ENCODE measurements at places on chromosomes 3 and 15.

GRCh38 chr15:57253500-57253899, 122.8 kb upstream of the CGNL1 start:
- no peak for DNase-seq

DNA sequence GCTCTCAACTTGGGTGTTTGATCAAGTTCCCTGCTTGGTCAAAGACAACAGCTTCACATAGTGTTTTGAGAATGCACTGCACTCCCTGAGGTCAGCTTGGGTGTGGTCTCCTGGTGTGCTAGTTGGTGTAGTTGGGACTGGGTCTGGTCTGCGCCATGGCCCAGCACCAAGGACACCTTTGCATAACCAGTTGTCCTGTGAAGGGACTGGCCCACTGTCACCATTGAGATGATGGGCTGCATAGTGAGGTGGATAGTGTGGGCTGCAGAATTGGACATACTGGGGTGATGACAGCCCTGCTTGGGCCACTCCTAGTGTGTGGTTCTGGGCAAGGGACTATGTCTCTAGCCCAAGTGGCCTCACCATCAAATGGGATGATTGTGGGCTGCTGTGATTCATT, 9.5 kb downstream of the RPSA start:
- no peak for DNase-seq

- DNase-seq, result no peak
Observed at GRCh38 chr3:109195815-109196214, 59.3 kb downstream of the C3orf85 start.

GRCh38 chr3:193498215-193498614, 56.5 kb downstream of the ATP13A4 start:
- no peak for DNase-seq

DNA sequence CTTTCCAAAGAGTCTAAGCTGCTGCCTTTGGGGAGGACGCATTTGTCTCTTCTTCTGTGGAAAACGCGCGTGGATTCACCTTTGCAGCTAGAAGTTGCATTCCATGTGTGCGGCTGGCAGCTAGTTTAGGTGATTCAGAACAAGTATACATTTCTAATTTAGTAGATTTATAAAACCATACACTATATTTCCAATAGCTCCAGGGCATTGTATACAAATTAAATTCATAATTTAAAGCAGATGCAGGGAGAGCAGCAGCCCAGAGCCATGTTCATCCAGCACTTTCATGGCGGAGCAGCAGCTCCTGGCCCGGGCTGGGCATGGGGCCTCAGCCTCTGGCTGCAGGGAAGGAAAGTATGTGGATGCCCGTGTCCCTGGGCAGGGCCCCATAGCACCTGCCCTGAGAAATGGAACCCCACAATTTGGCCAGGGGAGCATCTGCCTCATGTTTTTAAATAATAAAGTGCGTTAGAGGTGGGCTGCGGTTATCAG, 42.8 kb upstream of the SEC22A start:
- DNase-seq, result no peak

DNA sequence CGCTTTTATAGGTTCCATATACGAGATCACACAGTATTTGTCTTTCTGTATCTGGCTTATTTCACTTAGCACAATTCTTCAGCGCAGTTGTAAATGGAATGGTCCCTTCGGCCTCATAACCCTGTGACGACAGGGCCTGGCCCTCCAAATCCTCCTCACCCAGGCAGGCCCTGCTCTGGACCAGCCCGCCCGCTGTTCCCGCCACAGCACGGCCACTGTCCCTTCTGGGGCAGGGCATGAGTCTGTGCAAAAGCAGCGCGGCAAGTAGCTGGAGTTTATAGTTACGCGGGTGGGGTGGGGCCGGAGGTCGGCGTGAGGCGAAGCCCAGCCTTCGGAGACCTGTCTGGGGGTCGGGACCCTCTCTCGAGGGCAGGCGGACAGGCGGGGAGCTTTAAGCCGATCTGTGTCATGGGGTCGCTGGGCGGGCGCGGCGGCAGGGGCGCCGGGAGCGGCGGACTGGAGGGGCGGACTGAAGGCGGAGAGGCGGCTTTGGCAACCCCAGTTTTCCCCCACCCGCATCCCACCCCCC, 543 bp downstream of the ARPIN start:
- peak; percentile 33 for DNase-seq

DNA sequence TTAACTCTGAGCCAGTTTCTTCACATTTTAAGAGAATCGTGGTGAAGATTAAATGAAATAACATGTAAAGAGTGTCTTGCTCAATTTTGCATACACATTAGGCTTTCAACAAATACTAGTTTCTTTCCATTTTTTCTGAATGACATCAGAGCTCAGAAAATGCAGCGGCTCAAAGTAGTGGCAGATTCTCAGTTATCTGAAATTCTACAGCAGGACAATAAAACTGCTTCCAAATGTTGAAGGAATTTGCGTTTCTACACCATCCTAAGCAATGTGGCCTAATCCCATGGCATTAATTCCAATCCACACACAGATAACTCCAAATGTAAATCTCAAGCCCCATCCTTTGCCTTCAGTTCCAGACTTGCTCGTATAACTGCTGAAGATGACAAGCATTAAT, 115.8 kb downstream of the PLCH1 start:
- no peak for DNase-seq

DNA sequence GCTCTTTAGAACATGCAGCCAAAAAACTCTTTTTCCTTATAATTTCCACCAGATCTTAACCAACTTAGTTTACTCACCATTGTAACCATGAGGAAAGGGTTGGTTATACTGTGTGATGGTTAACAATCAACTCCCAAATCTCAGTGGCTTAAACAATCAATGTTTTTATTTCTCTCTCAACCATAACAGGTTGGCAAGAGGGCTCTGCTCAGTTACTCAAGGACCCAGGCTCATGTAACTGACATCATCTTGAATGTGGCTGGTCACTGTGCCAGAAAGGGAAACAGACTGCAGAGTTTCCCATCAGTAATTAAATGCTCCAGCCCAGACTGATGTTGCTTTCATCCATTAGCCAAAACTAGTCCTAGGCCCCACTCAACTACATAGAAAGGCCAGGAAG, 69.0 kb downstream of the ANKRD28 start:
- DNase-seq, result no peak

- DNase-seq, result peak; percentile 24
Observed at GRCh38 chr3:81713031-81713430, 48.4 kb downstream of the GBE1 start.

- DNase-seq, result no peak
Observed at GRCh38 chr15:49406352-49407118, 16.5 kb upstream of the FGF7 start.

DNA sequence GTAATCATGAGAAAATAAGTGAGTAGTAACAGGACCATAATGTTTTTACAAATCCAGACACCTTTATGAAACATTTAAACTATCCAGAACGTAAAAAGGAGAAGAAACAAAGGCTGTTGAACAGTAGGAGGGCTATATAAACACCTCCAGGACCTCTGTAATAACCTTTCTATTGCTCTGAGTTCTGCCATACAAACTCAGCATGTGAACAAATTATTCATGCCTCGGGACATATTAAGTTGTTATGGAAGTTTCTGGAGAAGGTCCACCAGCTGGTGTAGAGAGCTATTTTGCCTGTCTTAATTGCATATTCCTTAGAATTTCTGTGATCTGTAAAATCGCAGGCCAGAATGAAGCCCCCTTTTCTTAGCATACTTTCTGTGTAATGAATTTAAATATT, 256.3 kb downstream of the UBE2E2 start:
- no peak for DNase-seq

- DNase-seq, result no peak
Observed at GRCh38 chr3:40103829-40104228, 205.7 kb upstream of the EIF1B start.

DNA sequence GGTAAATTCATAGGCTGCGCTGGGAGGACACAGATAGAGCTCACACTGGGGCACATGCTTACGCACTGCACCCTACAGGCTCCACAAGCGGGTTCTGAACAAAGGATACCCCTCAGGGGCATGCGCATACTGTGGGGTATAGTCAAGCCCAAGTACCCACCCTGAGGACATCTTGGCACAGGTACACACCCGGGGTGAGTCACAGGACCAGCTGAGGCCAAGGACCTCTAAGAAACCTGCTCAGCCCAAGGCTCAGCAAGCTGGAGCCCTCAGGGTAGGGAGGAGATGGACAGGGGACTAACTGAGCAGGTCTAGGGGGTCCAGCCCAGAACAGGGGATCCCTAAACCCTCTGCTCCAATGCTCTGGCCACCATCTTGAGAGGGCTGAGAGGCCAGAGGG, 3.3 kb downstream of the SHISA5 start:
- DNase-seq, result no peak

DNA sequence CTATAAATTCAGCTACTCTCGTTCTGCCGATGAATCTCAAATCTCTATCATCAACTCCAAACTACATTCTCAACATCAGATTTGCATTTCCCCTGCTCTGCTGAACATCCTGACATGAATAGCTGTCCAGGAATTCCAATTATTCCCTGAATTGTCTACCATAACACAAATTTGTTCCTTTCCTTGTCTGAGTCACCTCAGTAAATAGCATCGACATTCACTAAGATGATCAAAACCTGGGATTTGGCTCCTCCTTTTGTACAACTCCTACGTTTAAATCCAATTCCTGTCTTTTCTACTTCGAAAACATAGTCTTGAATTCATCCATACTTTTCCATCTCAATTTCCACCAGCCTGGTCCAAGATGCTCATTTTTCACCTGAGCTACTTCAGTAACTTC, 107.0 kb downstream of the GREM1 start:
- peak; percentile 61 for DNase-seq

DNA sequence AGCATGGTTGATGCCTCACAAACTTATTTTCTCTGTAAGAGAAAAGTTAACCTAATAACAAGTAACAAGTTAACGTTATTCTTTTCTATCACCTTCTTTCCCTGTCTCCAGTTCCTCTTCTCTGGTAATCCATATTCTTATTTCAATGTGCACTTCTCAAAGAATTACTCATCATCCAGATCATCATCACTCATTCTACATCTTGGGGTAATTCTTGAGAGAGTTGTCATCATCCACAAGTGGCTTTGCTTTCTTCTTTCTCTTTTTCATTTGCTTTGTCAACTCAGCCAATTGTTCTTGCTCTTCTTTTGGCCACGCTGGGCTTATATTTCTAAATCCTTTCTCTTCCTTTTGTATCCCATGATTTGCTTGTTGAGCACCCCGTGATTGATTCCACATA, 20.8 kb upstream of the RNF111 start:
- DNase-seq, result no peak

- no peak for DNase-seq
Observed at GRCh38 chr15:91759560-91759959, 93.9 kb upstream of the SLCO3A1 start.

DNA sequence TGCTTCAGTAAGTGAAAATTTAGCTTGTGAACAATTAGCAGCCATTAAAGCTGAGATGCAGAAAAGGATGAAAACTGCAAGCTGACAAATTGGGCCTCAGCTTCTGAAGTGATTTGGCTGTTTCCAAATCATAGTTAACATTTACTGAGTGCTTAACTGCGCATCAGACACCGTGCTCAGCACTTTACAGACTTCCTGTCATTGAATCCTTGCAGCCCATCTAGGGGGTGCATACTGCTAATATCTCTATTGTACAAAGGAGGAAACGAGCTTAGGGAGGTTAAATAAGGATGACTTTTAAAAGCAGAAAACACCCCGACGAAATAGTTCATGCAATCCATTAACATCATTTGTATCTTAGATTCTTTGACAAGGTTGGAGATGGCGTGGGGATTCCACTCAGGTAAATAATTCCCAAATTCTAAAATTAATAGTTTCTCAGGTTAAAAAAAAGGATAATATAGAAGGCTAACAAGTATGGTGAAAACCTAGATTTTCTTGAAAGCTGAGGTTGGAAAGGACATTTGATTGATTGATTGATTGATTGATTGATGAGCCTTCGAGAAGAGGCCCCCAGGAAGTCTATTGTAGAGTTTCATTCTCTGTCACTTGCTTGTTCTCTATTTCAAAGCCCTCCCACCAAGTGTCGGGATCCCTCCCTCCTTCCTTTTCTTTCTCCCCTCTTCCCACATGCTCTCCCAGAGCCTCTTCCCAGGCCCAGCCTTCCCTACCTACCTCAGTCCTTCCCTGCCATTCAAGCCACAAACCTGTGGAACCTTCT, 23.5 kb upstream of the EPHB3 start:
- no peak for DNase-seq

GRCh38 chr3:188686324-188686723, 485.4 kb upstream of the TPRG1 start:
- DNase-seq, result no peak

GRCh38 chr3:38516669-38517068, 20.5 kb downstream of the EXOG start:
- DNase-seq, result no peak

GRCh38 chr3:174101244-174101643, 703.7 kb downstream of the NLGN1 start:
- DNase-seq, result no peak

- no peak for DNase-seq
Observed at GRCh38 chr3:127629467-127630403, 750 bp downstream of the PODXL2 start.

GRCh38 chr15:41581110-41581509, 22.1 kb downstream of the TYRO3 start:
- no peak for DNase-seq

DNA sequence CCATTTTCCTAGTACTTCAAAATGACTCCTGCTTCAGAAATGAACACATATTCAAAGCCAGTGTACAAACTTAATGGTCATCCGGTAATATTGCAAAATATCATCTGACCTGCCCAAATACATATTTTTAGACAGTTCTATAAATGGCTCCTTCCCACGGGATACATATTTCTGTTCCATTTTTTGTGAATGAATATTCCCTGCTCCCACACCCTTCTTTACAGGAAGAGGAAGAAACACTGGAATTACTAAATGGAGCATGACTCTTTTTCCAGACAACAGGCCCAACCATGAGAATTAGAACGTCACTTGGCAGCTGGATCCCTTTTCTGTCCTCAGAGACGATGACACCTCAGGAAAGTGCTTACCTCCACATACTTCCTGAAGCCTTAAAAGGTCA, 38.0 kb upstream of the CBLB start:
- DNase-seq, result peak; percentile 36

GRCh38 chr3:11095932-11096265, 58.4 kb upstream of the HRH1 start:
- DNase-seq, result peak; percentile 5

GRCh38 chr3:72593881-72594397, 254.3 kb downstream of the SHQ1 start:
- no peak for DNase-seq

- DNase-seq, result peak; percentile 30
Observed at GRCh38 chr15:70264014-70264582, 166.4 kb upstream of the TLE3 start.

DNA sequence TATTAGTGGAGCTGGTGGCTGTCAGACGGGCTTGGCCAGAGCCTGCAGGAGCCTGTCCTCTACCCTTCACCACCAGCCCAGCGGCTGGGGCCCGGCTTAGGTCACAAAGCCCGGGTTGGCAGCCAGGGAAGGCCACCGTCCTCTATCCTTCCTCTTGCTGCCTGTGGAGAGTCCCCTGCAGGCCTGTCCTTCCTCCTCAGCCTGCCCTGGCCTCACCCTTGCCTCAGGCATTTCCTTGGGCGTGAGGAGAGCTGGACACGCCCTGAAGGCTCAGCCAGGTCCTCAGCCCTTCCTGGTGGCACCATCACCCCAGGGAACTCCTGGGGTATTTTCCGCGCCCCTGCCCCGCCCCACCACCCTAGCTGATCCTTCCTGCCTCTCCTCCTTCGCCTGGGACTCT, 7.7 kb downstream of the CHAC1 start:
- DNase-seq, result no peak

Measured in endothelial cell of umbilical vein (primary cell).